ENCODE measurements at places on chromosomes 1 and 21.

GRCh38 chr1:111671852-111672251, 52.3 kb downstream of the RAP1A start:
- DNase-seq, result no peak

- DNase-seq, result no peak
These were observed 187.1 kb upstream of the CACYBP start for GRCh38 chr1:174812656-174813055.

DNA sequence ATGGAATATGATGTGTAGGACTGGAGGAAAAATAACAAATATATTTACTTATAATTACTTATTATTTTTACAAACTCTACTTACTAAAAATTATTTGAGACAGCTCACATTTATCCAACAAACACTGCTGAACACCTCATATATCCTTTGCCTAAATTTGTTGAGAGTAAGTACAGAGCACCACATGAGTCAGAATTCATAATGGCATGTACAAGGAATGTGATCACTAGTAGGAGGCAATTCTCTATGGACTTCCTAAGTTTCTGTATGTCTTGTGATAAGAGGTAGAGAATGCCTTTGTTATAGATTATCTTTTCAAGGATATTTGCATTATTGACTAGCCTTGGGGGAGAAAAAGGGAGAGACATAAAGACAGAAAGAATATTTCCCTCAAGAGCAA, 8.2 kb upstream of the ST6GALNAC3 start:
- no peak for DNase-seq

GRCh38 chr1:20366463-20367115, 75.9 kb downstream of the VWA5B1 start:
- DNase-seq, result no peak

- DNase-seq, result no peak
These were observed 29.7 kb upstream of the RIPK4 start for GRCh38 chr21:41796476-41797080.

DNA sequence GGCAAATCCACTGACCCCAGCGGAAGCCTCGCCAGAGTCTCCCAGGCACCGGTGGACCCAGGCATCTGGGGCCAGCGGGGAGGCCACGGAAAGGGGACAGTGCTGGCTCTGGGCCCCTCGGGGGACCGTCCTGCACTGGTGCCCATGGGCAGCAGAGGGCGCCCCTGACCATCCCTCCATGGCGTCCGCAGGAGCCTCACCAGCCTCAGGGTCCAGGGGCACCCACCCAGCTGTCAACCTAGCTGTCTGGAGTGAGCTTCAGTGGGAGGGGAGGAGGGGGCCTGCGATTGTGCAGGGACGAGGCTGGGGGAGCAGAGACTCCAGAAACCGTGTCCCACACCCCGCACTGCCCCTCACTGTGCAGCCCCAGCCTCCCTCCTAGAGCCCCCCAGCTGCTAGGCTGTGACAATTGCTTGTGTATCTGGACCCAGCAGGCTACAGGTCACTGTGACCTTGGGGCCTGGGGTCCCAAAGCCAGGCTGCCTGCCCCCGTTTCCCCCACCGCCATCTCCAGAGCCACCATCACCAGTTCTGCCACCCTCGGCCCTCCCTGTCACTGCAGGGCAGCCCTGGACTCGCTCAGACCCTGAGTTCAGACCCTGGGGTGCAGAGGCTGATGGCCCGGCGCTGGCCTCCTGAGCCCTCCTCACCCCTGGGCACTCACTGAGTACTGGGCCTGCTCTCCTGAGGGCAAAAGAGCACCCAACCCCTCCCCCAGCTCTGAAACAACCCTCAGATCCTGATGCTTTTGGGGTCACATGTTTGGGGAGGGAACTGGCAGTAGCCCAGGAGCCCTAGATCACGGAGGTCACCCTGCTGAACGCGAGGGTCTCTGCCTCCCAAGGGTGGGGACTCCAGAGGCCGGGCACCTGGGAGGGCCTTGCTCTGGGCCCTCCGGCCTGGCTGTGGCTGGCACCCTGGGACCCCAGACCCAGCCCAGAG, 10.6 kb upstream of the COL6A1 start:
- DNase-seq, result no peak

GRCh38 chr1:53592521-53592982, 133.4 kb downstream of the DMRTB1 start:
- no peak for DNase-seq

- DNase-seq, result no peak
These were observed 370.5 kb upstream of the PBX1 start for GRCh38 chr1:164188497-164188896.

All from Panc1 (cell line).